Natural killer cell (primary cell): ENCODE measurements at places on chromosomes 6 and 20. TPM values are rescaled to one million over a fixed set of nuclear protein-coding genes. Genes with fewer than 3 reads are reported as not detected.

Gene BTNL2
- not detected for total RNA-seq

Gene SCRT2
- total RNA-seq = not detected

Gene ULBP1
- total RNA-seq = 0.23 TPM

GRCh38 chr6:127120023-127120786, 1.7 kb downstream of the RSPO3 start:
- DNase-seq = no peak
- H3K36me3 ChIP-seq = no peaks in the 10 kb centered on the region
- peaks cover 5% of the 10 kb centered on the region for H3K4me1 ChIP-seq
- no peak overlapping the region for H3K27ac ChIP-seq
- peaks cover 34% of the 10 kb centered on the region for H3K27me3 ChIP-seq

DNA sequence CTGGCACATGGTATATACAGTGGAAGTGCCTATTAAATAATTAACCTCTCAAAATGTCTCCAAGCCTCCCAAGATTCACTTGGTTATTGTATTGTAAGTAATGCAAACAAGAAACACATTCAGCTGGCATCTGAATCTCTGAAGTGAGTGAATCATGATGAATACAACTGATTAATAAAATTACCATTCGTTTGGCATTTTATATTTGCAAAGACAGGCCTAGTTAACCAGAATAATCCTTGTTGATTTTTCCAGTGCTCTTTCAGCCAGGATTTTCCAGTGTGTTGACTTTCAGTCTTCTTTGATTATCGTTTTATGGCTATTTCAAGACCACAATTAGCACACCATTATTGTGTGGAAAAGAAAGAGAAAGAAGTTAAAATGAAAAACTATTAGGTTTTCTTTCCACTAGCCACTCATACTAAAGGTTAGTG, 20.3 kb downstream of the SLC22A2 start:
- H3K36me3 ChIP-seq = no peaks in the 10 kb centered on the region
- no peak overlapping the region for H3K27ac ChIP-seq
- H3K4me1 ChIP-seq = no peaks in the 10 kb centered on the region
- DNase-seq = no peak
- no peak overlapping the region for H3K4me3 ChIP-seq

GRCh38 chr6:100467129-100468015, 2.7 kb upstream of the SIM1 start:
- H3K4me3 ChIP-seq = no peak overlapping the region
- peaks cover 24% of the 10 kb centered on the region for H3K4me1 ChIP-seq
- no peak for DNase-seq
- H3K36me3 ChIP-seq = no peaks in the 10 kb centered on the region

DNA sequence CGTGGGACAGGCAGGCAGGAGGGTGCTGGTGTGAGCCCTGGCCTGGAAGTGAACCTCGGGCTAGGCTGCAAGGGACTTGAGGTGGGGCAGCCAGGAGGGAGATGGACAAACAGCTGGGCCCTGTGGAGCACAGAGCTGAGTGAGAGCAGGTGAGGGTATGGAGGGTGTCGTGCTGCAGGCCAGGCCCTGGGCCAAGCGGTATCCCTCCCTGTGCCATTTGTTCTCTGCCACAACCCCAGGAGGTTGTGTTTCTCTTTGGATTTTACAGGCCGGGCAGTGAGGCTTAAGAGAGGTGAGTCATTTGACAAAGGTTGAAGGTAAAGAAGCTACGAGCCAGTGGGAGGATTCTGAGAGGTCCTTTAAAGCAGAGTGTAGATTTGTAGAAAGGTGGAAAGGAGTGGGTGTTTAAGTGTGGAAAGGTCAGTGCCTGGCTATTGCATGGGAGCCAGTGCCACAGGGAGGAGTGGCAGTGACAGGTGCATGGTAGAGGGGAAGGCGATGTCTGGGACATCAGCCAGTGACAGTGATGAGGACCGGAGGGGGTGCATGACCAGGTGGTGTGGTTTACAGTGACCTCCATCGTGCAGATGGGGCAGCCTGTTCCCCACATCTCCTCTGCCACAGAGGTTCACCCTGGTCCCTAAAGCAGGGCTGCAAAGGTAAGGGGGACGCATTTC, 39.8 kb downstream of the GMPR start:
- H3K27me3 ChIP-seq = no peaks in the 10 kb centered on the region
- H3K36me3 ChIP-seq = no peaks in the 10 kb centered on the region
- DNase-seq = no peak
- H3K4me1 ChIP-seq = no peaks in the 10 kb centered on the region
